NAMALWA (cell line): ENCODE measurements at places on chromosomes 13 and 19.

DNA sequence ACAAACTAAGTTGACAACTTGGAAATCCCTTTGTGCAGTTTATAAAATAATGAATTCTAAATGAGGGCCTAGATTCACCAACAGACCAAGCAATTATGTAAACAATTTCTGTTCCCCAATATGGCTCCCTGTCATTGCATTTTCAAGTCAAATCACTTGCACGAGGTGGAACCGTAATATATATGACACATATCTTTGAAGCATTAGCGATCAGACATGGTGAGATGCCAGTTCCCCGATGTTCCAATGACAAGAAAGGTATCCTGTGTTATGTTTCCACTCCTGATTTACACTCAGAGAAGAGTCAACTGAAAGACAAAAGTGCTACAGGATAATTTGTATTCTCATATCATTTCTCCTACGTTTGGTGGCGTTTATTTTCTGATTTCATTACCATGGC is 108.5 kb upstream of the TDRD3 start:
- DNase-seq = no peak

- no peak for DNase-seq
Measured at GRCh38 chr19:5132206-5132560, 163.3 kb downstream of the KDM4B start.

- no peak for DNase-seq
Measured at GRCh38 chr13:39023316-39023715, 14.6 kb downstream of the PROSER1 start.

DNA sequence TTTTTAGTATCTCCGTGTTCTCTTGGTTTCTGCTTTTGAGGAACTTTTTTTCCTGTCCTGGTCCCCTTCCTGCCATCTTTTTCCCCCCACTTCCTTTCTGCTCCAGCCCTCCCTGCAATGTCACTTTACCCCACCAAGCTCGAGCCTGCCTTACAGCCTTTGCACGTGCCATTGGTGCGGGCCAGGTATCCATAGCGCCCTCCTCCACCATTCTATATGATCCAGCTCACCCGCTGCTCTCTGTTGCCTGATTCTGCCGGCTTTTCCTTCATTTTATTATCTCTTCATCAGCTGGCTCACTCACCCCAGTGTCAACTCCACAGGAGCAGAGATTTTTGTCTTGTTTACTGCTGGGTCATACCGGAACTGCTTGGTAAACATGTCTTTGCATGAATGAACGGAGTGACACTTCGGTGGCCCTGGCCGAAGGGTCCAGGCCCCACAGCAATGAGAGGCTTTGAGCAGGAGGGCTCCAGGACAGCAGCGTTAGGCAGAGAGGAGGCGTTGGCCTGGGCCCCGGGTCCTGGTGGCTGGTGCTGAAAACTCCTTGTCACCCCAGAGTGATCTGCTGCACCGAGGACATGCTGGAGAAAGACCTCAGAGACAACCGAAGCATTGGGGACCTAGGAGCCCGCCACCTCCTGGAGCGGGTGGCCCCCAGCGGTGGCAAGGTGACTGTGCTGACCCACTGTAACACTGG is 1.2 kb downstream of the MRI1 start:
- DNase-seq = no peak

DNA sequence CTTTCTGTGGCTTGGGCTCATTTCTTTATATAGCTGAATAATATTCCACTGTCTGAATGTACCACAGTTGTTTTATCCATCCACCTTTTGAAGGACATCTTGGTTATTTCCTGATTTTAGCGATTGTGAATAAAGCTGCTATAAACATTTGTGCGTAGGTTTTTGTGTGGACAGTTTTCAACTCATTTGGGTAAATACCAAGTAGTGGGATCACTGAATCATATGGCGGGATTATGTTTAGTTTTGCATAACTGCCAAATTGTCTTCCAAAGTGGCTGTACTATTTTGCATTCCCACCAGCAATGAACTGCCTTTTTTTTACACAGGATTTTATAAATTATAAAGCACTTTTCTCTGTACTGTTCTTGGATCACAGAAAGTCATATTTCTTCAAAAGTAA is 13.7 kb upstream of the LRCH1 start:
- DNase-seq = no peak

GRCh38 chr19:19192910-19193423 is 909 bp downstream of the RFXANK start:
- peak; percentile 72 for DNase-seq

- DNase-seq = no peak
Measured at GRCh38 chr13:53276265-53276664, 247.7 kb downstream of the OLFM4 start.

DNA sequence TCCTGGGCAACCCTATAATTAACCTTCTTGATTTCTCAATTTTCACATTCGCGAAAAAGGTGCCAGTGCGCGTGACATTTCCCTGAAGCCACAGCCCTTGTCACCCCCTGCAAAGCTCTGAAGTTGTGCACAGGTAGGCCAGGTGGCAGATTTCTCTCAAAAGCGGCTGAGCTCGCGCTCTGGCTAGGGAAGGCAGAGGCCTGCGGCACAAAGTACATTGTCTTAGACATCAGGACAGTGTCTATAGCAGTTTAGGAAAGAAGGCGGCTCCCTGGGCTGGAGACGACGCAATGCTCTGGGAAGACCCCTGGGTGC is 42.9 kb upstream of the ZNF14 start:
- no peak for DNase-seq

DNA sequence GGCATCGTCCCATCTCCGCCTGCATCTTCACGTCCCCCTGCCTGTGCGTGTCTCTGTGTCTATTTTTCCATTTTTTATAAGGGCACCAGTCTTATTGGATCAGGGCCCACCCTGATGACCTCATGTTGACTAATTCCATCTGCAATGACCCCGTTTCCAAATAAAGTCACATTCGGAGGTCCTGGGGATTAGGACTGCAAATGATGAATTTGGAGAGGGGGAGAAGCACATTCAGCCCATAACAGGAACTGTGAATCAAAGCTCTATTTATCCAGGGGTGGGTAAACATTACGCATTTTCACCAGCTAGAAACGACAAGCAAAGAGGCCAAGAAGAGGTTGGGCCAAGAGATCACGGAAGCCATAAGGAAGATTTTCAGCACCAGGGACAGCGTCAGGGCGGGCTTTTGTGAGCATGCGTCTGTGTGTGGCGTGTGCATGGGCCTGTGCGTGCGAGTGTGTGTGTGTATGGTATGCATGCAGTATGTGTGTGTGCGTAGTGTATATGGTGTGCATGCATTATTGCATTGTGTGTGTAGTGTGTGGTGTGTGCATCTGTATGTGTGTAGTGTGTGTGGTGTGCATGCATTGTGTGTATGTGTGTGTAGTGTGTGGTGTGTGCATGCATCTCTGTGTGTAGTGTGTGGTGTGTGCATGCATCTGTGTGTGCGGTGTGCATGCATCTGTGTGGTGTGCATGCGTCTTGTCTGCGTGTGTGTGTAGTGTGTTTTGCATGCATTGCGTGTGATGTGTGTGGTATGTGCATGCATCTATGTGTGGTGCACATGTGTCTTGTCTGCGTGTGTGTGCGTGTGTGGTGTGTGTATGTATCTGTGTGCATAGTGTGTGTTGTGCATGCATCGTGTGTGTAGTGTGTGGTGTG is 19.6 kb downstream of the CELF5 start:
- DNase-seq = peak; percentile 45
